ENCODE measurements at places on chromosomes 2 and 18.

GRCh38 chr2:229927817-229928321 is 5.6 kb downstream of the FBXO36 start:
- no peak for DNase-seq

DNA sequence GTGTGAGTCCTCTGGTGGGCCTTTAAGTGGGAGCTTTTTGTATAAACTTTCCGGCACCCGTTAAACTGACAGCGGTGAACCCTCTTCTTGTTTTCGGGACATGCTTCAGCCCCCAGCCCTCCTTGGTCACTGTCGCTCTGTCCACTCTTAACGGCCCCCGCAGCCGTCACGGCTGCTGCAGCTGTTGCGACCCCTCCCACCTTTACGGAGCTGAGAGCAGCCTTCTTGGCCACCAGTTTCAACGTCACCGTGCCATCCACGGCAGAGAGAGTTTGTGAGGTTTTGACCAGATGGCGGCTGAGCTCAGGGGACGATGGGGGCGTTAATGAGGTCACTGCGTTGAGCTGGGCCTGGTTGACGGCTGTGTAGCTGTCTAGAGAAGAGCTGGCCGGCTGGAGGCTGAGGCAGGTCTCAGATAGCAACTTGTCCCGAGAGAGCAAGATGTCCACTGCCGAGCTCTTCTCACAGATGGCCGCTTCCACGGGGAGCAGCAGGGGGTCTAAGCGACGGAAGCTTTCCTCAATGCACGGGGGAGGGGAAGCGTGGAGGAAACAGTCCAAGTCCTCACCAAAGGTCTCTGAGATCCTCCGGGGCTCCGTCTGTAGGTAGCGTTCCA is 41.9 kb downstream of the KLF7 start:
- DNase-seq, result no peak

DNA sequence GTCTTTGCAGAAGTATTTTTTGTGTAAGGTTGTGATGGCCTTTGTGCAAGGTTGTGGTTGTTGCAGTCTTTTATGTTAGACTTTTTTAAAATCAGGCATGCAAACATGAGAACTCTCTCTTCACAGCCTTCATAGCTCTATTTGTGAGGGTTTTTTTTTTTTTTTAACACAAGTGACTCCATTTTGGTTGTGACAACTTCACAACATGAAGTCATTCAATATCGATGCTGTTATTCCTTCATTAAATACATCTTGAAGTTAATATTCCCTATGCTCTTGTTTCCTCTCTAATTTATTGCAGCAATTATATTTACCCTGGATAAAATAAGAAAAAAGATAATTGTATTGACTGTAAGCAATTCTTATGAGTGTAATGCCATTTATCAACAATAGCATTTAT is 35.5 kb downstream of the DHRS9 start:
- DNase-seq, result no peak

DNA sequence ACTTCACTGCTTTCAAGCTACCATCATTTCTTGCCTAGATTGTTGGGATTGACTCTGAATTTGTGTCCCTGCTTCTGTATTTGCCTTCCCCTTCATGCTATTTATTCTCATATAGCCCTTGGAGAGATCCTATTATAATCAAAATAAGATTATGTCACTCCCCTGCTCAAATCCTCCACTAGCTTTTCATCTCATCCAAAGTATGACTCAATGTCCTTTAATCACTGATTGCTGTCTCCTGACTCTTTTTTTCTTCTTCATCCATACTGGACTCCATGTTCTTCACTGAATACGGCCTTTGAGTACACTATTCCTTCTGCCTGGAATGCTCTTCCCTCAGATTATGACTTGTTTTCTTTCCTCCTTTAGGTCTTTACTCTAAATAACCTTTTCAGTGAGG is 5.0 kb downstream of the RBKS start:
- no peak for DNase-seq

Data from right renal cortex interstitium (tissue), 3 donors.